ENCODE measurements at places on chromosomes 3 and 15.

DNA sequence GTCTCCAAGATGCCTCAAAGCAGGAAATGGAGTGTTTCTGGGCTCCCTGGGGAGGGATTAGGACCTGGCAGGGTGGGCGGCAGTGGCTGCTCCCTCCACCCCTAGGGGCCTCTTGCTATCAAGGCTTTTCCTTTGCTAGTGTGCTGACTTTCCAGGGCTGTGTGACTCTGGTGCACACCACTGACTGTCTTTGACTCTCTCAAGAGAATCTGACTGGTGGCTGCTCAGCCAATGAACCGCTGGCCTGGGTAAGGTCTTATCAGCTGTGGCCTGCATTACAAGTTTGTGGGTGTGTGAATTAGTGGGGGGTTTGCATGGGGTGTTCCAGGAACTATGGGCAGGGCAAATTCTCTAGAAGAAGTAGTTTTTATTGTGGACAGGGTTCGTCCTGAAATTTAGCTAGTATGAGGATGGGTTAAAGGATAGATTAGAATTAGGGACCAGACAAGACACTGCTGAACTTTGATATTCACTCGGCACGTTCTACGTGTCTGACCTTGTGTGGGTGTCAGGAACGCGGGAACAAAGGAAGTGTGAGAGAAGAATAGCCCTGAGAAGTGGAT, 29.5 kb downstream of the SIAH2 start:
- no peak for DNase-seq

DNA sequence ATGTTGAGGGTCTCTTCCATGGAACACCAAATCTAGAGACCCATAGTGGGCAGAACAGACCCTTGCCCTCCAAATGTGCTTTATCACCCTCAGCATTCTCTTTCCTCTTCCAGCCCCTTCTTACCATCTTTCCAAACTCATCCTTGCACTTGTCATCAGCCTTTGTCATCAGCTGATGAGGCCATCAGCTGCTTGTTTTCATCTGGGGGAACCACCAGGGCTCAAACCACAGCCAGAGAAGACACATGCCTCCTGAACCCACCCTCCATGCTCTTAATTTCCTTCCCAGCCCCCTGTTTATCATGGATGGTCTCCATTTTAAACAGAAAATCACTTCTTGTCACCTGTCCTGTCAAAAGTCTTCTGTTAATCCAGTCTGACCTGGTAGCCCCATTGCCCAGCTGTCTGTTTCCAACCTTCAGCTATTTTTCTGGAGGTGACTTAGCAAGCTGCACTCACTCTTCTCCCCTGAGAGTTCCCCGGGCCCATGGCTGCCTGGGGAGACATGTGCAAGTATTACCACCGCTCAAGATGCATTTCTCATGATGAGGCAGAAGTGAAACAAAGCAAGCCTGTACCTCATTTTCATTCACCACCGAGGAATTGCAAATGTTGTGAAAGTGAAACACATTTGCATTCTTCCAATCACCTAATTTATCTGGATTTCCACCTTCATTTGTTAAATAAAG, 14.7 kb upstream of the SYNM start:
- no peak for DNase-seq

DNA sequence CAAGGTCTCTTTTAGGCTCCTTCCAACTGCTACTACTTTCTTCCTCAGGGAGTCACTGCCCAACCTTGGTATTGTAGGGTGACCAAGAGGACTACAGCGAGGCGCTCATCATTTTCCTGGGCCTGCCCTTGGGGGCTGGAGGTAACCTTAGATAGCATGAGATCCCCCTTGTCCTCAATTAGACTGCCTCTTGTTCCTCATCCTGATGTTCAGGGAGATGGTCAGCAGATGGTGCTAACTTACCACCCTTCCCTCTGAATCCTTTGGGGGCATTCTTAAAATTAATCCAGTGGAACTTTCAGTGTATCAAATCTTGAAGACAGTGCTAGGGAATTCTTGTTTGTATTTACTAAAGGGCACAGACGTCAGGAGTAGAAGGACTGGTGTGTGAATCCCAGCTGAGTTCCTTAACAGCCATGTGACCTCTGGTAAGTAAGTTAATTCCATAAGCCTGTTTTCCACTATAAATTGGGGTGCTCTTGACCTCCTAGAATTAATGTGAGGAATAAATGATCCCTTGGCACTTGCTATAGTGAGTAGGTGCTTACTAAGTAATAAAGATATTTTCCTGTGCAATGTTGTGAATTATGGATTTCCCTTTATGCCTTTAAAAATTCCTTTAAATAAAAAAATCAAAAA, 4.1 kb upstream of the CLPX start:
- DNase-seq, result peak; percentile 61

- DNase-seq, result no peak
Measured at GRCh38 chr3:131110087-131110486, 83.4 kb downstream of the NEK11 start.

DNA sequence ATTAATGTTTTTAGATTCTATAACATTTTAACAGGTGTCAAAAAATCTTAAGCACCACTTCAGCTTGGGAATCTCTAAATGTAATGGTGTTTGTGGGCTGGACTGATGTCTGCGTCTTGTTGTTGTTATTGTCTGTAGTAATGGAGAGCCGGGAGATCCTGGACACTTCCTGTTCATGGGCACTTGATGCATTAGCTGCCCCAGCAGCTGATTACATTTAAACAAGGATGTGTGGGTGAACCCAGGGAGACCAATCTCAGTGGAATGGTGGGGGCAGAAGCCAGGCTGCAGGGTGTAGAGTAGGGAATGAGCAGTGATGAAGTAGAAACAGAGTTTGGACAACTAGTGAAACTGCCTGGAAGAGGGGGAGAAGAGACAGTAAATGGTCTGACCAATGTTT, 7.8 kb downstream of the CCR5AS start:
- no peak for DNase-seq

GRCh38 chr3:82461049-82461889, 699.8 kb upstream of the GBE1 start:
- DNase-seq, result no peak

DNA sequence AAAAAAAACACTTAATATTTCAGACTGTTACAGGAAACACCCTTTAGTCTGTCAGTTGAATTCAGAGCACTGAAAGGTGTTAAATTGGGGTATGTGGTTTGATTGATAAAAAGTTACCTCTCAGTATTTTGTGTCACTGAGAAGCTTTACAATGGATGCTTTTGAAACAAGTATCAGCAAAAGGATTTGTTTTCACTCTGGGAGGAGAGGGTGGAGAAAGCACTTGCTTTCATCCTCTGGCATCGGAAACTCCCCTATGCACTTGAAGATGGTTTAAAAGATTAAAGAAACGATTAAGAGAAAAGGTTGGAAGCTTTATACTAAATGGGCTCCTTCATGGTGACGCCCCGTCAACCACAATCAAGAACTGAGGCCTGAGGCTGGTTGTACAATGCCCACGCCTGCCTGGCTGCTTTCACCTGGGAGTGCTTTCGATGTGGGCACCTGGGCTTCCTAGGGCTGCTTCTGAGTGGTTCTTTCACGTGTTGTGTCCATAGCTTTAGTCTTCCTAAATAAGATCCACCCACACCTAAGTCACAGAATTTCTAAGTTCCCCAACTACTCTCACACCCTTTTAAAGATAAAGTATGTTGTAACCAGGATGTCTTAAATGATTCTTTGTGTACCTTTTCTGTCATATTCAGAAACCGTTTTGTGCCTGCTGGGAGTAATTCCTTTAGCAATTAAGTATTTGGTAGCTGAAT, 17.9 kb downstream of the TMEM43 start:
- DNase-seq, result peak; percentile 7

- no peak for DNase-seq
Measured at GRCh38 chr3:195410546-195410945, 32.3 kb downstream of the ACAP2 start.

GRCh38 chr15:74381190-74381453, 13.7 kb upstream of the CYP11A1 start:
- no peak for DNase-seq

- peak; percentile 57 for DNase-seq
Measured at GRCh38 chr3:155554777-155555451, 190.0 kb downstream of the PLCH1 start.

- no peak for DNase-seq
Measured at GRCh38 chr3:77446084-77446483, 406.2 kb downstream of the ROBO2 start.

DNA sequence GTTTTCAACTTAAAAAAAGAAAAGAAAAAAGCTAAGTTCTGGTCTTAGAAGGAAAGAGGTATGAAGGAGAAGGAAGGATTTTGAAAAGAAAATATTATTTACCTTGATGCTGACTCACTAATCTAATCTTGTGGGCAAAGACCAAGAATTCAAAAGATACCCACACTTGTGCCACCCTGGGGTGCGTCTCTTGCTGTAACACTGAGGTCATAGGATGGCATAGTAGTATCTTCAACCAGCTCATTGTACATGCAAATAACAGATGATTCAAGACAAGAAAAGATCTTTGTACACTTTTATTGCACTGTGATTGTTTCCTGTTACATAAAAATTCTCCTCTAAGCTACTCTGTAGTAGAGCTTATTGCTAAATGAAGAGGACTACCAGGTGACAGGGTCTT, 17.3 kb downstream of the PLS1 start:
- DNase-seq, result no peak

GRCh38 chr3:52441772-52442332, 3.1 kb downstream of the SEMA3G start:
- no peak for DNase-seq

GRCh38 chr3:55622116-55622515, 135.0 kb upstream of the WNT5A start:
- no peak for DNase-seq

DNA sequence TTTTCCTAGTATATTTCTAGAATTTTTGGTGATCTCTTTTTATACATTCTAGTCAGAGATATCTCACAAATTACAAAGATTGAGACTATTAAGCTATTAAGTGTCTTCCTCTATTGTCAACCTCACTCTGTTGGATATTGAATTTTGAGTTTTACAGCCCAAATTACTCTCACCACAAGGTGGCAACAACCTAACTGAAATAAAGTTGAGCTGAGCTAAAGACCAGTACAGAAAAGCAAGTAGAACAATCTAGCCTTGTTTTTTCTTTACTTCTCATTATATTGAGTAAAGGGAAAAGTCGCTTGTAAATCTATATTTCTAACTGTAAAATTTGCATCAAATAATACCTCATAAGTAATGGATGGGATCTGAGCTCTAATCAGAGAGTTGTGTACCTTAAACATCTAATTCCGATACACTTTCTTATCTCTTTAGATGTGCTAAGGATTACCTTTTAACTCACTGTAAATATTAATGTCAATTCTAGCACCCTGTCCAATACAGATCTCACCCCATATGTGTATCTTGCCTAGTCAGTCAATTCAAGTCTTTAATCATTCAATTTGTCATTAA, 13.6 kb upstream of the COMMD2 start:
- no peak for DNase-seq

DNA sequence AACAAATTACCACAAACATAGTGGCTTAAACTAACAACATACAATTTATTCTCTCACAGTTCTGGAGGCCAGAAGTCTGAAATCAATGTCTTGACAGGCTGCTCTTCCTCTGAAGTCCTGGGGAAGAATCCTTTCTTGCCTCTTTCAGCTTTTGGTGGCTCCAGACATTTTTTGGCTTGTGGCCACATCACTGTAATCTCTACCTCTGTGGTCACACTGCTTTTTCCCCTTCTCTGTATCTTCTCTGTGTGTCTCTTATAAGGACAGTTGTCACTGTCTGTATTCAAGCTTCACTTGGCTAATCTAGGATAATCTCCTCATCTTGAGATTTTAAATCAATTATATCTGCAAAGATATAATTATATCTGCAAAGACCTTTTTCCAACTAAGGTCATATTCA, 80.3 kb upstream of the ABHD2 start:
- no peak for DNase-seq

- no peak for DNase-seq
Measured at GRCh38 chr3:188113756-188114155, 40.2 kb upstream of the LPP start.

DNA sequence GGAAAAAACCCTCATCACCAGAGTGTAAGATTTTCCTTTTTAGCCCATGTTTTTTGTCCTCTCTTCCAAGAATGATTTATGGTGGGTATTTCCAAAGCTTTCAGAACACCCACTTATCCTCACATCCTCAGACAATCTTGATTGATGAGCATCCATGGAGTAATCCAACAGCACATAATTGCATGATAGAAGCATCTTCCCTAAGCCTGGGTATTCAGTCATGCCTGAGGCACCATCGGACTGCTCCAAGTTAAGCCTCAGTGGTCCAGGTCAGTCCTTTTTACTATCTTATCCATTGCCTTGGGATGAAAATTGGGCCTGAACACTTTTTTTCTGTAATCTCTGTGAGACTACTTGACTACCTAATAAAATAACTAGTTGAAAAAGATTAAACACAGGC, 676.0 kb upstream of the SEMA6D start:
- DNase-seq, result no peak

DNA sequence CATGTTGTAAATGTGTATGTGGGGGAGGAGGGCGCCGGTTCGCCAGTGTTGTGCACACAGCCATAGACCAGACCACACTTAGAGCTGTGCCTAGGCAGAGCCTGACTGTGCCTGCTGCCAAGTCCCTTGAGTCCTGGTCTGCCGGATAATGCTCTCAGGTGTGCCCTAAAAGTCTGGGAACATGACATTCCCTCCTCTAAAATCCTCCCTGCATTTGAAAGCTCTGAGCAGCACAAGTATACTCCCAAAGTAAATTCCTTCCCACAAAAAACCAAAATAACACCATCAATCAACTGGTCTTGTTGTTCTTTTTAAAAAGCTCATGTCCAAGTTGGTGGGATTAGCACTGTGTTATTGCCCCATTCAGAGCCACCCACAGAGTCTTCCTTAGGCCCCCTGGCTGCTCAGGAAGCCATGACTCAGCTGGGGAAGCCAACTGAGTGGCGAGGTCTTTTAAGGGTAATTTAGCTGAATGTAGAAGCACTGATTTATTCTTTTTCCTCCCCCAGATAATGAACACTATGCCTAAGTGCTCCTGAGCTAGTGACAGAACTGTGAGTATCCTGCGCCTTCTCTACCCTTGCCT, 147.8 kb upstream of the MCTP2 start:
- no peak for DNase-seq

DNA sequence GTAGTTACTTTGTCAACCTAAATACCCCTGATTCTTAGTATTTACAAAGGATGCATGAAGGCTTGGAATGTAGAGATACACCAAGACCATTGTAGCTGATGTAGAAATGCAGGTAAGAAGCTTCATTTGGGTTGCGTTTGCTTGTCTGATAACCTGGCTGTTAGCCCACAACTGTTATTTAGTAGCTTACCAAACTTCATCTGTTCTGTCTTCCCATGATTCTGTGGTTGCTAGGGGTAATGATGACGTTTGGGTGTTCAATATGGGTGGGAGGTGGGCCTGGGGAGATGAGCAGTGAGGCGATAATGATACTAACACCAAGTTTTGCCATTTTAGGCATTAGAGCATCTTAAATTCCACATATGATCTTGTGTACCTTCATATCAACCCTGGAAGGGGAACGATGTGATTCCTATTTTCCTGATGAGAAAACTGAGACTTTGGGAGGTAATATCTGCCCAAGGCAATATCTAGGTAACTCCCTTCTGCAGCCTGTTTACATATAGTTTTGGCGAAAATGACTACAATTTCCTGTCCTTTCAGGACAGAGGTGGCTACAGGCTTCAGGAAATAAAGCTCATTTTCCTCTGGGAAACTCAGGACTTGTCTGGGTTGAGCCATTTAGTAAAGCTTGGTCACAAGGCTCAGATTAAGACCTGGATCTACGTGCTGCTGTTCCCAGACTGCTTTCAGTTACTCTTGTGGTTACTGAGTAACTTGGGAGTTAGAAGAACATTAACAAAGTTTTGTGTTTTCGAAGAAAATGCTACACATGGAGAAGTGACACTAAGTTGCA, 26.8 kb downstream of the FNDC3B start:
- no peak for DNase-seq

- DNase-seq, result no peak
Measured at GRCh38 chr3:104388619-104389018, 978.1 kb upstream of the ALCAM start.

GRCh38 chr3:189995129-189995528, 125.6 kb downstream of the P3H2 start:
- DNase-seq, result no peak
